ENCODE measurements at places on chromosomes 4 and X.

- DNase-seq: no peak
These were observed 284.7 kb downstream of the ZNF674 start for GRCh38 chrX:46260499-46260898.

GRCh38 chr4:17447675-17448298 is 64.1 kb downstream of the QDPR start:
- DNase-seq: peak; percentile 70

GRCh38 chr4:138740816-138741745 is 274.5 kb upstream of the NOCT start:
- no peak for DNase-seq

- DNase-seq: no peak
These were observed 33.7 kb downstream of the WDR17 start for GRCh38 chr4:176099314-176099713.

GRCh38 chrX:121084903-121085611 is 37.6 kb downstream of the GLUD2 start:
- DNase-seq: no peak

GRCh38 chr4:118356731-118357130 is 3.9 kb upstream of the PRSS12 start:
- DNase-seq: no peak

DNA sequence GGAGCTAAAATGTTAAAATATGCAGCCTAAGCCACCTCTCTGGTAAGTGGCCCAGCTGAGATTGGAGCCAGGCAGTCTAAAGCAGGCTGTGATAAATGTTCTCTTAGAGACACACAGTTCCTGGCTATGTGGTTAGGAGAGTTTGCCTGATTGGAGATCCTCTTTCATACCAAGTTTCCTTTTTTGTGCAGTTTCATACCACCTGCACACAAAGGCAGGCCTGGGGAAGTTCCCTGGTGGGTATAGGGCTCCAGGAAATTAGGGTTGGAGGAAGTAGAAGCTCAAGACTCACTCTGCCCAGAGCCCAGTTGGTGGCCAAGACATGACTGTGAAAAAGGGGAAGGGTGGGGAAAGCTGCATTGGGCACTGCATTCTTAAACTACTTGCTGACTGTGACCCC is 16.9 kb downstream of the CYBB start:
- DNase-seq: no peak

DNA sequence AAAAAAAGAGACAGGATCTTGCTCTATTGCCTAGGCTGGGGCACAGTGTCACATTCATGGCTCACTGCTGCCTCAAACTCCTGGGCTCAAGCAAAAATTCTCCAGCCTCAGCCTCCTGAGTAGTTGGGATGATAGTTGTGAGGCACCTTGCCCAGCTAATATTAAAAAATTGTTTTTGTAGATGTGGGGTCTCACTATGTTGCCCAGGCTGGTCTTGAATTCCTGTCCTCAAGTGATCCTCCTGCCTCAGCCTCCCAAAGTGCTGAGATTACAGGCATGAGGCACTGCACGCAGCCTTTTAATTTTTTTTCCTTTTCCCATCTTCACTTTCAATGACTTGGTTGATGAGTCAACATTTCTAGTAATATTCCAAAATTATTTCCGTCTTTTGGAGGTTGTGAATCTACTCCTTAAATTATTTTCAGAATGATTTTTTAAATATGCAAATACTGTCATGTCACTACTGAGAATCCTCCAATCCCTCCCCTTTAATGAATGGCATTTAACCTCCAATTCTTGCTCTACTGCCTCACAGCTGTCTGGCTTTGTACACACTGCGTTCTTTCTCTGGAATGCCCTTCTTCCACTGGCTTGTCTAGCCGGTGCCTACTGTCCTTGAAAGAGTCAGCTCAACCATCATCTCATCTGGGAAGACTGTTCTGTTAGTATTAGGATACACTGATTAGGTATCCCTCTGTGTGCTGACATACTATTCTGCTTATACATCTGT is 27.5 kb upstream of the DCTD start:
- no peak for DNase-seq

- no peak for DNase-seq
These were observed 1.2 kb downstream of the DYNLT3 start for GRCh38 chrX:37846141-37846540.

DNA sequence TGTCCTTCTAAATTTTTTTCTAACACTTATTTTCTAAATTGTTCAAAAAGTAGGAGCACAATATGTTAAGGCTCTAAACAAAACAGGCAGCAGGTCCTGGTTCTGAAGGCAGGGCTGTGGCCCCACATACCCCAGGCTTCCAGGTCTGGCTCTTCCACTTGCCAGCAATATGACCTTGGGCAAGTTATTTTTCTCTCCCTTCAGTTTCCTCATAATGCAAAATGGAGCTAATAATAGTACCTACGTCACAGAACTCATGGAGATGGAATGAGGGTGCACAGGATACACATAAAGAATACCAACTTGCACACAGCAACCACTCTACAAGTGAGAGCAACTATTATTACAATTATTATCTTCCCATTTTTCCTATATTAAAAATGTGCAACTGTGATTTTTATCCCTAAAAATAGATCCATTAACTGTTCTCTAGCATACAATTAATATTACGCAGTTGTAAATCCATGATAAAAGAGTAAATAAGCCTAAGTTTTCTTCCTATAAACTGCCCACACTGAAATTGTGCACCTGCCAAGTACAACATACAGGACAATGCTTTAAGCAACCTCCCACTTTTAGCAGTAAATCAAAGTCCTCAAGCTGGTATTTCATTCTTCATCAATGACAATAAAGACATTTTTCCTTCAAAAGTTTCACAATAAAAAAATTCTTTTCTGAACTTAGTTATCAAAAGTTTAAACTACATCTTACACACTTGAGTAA is 27.0 kb downstream of the OTUD4 start:
- DNase-seq: no peak

DNA sequence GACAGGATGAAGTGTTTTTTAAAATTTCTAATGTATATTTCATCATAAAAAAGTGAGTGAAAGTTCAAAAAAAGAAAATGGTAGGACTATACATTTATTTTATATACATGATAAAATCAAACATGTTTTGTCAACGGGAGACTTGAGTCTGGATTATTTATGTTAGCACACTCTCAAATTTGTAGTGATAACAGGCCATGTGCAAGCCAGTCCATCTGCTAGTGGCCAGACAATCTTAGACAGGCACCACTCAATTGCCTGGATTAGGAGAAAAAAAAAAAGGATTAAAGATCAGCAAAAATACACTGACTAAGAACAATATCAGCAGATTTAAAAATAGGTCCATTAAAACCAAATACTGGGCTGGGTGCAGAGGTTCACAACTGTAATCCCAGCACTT is 71.9 kb downstream of the KCNIP4 start:
- DNase-seq: peak; percentile 61

- DNase-seq: no peak
These were observed 1348.8 kb downstream of the PCDH18 start for GRCh38 chr4:136183513-136183912.

DNA sequence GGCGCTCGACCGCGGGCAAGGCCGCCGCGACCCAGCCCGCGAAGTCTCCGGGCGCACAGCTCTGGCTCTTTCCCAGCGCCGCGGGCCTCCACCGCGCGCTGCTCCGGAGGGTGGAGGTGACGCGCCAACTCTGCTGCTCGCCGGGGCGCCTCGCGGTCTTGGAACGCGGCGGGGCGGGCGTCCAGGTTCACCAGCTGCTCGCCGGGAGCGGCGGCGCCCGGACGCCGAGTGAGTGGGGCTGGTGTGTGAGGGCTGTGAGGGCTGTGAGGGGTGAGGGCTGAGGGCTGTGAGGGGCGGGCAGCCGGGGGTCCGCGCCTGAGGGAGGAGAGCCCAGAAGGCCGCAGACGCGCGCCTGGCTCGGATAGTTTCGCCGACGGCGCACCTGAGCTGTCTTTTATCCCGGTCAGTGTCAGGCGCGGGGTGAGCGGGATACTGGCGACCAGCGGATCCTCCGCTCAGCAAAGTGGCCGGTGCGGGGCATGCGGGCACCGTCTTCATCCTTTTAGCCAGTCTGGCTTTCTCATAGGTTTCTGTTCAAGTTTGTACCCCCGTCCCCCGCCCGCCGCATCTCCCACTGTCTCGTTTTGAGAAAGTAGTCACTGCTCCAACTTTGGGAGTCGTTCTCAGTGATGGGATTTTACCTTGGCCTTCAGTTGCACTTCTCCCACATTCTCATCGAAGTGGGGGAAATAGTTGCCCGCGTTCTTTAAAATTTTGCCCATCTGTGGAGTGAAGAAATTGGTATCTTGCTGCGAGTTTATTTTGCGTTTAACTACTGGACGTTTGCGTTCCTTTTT is 586 bp downstream of the HERC5 start:
- peak; percentile 81 for DNase-seq

DNA sequence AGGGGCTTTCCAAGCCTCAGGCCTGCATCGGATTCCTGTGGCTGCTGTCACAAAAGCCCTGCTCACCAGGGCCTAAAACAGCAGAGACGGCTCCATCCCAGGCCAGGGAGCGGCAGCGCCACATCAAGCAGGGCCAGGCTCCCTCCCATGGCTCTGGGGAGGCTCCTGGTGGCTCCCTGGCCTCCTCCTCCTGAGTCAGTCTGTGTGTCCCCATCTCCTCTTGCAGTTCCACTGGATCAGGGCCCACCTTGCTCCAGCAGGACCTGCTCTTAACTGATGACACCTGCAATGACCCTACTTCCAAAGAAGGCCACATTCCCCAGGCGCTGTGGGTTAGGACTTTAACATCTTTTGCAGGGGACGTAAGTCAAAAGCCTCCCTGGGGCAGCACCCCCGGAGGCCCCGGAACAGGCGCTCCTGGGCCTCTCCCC is 51.9 kb downstream of the CPZ start:
- no peak for DNase-seq

- no peak for DNase-seq
These were observed 124.0 kb downstream of the PTPN13 start for GRCh38 chr4:86718152-86718551.

GRCh38 chrX:78321809-78322208 is 5.6 kb downstream of the CYSLTR1 start:
- DNase-seq: no peak

DNA sequence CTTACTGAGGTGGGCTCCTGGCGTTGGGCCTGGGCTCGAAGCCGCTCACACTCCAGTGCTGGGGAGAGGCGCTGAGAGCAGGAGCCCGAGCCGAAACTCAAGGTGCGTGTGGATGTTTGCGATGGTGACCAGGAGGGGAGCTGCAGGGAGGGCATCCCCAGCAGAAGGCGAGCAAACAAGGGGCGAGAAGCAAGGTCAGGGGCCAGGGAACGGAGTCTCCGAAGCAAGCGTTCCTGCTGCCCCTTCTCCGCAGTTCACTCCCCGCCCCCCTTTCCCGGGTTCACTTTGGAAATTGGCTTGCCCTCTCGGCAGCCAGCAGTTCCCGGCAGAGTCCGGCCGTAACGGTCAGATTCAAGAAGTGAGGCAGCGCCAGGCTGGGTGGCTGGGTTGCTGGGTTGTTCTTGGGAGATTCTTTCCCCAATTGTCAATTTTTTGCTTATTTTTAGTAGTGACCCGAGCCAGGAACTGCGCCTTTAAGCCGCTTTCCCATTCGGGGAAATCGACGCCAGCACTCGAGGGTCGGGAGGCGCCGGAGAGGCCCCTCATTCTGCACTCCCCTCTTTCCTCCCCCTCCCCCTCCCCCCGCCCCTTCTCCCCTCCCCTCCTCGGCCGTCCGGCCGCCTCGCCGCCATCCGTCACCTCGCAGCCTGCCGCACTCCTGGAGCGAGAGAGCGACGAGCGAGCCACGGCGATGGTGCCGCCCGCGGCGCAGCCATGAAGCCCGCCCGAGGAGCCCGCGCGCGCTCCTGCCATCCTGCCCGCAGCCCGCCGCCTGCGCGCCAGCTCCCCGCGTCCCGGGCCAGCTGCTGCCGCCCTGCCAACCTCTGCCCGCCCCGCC is at the start of gene FRMPD3:
FRMPD3 (plus strand) TSS at position 655 of the 838 bp plus-strand sequence. CDS start 76,937 bp downstream, outside the sequence.
- DNase-seq: peak; percentile 66

GRCh38 chr4:79576429-79576753 is 168.4 kb upstream of the GK2 start:
- peak; percentile 67 for DNase-seq
